ENCODE measurements at places on chromosomes 2 and 18. TPM values are rescaled to one million over a fixed set of nuclear protein-coding genes. Genes with fewer than 3 reads are reported as not detected.

VAPA gene
- 185 TPM for polyA plus RNA-seq

MLPH gene
- 4.6 TPM for polyA plus RNA-seq

- no peak for DNase-seq
Observed at GRCh38 chr2:48250943-48251342, 279.0 kb upstream of the STON1 start.

CREG2 gene
- polyA plus RNA-seq = not detected

DNA sequence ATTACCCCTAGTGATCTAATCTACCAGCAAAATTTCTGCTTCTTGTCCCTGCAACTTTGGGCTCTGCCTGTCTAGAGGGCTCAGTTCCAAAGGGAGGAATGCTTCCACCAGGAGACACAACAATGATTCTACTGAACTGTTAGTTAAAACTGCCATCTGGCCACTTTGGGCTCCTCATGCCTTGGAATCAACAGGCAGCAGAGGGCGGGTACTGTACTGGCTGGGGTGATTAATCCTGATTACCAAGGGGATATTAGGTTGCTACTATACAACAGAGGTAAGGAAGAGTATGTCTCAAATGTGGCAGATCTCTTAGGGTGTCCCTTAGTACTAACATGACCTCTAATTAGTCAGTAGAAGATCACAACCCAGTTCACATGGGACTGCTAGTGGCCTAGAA, 21.4 kb downstream of the HADHA start:
- DNase-seq = no peak

DNA sequence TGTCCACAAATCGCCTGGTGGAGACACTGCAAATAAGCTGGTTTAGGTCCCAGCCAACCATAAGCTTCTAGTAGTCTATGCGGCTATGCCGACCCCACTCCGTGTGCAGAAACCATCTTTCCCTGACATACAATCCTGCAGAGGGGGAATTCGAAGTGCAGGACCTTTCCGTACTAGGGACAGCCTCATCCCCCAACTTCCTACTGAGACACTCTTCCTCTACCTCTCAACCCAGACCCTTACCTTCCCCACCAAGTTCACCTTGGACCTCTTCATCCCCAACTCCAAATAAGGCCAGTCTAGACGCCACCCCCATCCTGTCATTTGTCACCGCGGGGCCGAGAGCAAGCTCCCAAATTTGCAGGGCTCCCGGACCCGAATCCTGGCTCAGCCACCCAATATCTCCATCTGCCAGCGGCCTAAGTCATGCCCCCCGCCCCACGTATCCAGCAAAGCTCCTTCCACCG, 496 bp downstream of the SUCLG1 start:
- no peak for DNase-seq

VIT gene
- polyA plus RNA-seq = 0.15 TPM

DNA sequence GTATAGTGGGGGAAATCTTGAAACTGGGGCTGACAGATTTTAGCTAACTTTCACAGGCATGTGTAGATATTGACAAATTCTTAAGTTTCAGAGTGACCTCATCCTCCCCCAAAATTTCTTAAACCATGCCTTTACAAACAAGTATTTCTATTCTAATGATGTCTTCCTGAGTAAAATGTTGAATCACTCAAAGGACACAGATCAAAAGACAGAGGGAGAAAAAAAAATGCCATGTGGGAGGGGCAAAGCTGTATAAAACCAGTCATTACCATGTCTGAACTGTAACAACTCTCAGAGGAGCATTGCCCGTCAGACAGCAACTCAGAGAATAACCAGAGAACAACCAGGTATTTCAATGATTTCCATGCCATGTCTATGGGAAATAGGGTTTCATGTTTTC, at the start of gene SERPINB2:
Gene SERPINB2, plus strand, starts transcription at position 282 of the 400 bp plus-strand sequence. CDS start 3,740 bp downstream, outside the sequence.
- no peak for DNase-seq

GRCh38 chr2:18663861-18664260, 74.5 kb upstream of the NT5C1B start:
- DNase-seq = no peak

MYOM1 gene
- 2.1 TPM for polyA plus RNA-seq

DNA sequence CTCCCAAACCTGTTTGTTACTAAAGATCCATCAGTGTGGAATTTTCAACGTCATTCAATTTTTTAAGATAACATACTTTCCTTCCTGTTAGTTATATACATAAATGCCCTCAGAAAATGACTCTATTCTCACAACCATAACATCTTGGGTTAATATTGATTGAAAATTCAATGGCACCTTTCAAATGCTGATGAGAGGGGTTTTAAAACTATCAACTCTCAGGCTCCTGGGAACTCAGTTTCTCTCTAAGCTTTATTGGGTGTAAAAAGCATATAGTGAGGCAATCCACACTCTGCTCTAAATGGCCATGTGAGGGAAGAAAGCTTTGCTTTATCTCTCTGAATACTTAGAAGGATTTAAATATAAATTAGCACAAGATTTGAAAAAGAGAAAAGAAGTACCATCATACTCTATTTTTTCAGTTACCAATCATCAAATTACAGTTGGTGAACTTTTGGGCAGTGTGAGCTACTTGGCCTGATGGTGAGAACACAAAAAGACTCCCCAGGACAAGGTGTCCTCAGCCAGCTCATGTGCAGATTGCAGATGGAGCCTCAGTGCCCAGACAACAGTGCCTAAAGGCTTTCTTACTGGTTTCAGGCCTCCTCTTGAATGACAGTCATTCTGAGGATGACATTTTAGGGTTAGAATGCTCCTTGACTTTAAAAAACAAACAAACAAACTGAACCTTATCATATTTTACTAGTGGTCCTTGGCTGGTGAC, 24.6 kb upstream of the CERS6 start:
- no peak for DNase-seq

DNA sequence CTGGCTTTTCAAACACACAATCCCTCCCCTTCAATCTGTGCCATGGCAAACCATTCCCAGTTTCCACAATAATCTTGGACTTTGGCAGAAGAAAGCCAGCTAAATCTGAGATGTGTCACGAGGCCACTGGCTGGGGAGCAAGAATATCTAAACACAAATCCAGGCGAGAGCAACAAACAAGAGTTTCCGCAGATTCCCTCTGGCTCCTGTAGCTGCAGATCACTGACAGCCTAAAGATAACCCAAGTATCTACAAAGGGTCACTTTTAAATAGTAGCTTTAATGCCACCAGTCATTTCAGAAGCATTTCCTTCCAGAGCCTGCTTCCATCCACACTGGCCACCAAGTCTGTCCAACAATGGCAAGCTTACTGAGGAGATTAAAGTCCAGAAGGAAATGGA, 86.9 kb downstream of the ACVR1 start:
- no peak for DNase-seq

Measured in kidney (tissue), 22 donors.